Esophagus mucosa (tissue), 1 donor: ENCODE measurements at places on chromosomes 1 and 21. TPM values are rescaled to one million over a fixed set of nuclear protein-coding genes. Genes with fewer than 3 reads are reported as not detected.
A peak's percentile ranks its signal among the peaks of the same experiment; 100 is the strongest.

DNA sequence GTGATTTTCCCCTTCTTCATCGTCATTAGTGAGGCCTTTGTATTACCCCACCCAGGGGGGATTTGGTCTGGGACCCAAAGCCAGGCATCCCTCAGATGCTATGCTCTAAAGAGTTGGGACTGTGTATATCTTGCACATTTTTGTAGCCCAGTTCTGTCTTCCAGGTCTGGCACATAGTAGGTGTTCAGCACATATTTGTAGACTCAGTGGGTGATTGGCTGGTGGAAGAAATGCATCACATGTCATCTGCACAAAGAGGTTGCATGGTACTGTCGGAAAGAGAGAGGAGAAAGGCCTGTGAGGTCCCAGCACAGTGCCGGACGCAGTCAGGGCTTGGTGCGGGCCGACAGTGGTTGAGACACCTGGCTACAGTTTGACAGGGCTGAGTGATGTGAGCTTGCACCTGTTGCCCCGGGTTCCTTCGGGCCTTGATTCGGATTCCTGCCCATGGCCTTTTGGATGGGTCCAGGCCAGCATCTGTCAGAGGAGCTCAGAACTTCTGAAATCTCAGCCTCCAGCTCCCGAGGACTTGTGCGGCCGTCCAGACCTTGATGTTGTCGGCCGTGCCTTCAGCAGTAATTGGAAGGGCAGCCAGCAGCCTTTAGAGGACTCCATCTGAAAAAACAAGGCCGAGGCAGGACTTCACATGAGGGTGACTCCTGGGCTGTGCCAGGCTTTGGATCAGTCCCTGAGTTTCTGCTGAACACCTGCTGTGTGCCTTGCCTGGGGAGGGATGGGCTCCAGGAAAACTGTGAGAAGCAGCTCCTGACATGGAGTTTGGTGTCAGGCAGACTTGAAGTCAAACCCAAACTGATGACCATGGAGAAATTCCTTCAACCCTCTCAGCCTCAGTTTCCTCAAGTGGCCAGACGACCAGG is 40.9 kb upstream of the PADI1 start:
- no peak for ATAC-seq

DNA sequence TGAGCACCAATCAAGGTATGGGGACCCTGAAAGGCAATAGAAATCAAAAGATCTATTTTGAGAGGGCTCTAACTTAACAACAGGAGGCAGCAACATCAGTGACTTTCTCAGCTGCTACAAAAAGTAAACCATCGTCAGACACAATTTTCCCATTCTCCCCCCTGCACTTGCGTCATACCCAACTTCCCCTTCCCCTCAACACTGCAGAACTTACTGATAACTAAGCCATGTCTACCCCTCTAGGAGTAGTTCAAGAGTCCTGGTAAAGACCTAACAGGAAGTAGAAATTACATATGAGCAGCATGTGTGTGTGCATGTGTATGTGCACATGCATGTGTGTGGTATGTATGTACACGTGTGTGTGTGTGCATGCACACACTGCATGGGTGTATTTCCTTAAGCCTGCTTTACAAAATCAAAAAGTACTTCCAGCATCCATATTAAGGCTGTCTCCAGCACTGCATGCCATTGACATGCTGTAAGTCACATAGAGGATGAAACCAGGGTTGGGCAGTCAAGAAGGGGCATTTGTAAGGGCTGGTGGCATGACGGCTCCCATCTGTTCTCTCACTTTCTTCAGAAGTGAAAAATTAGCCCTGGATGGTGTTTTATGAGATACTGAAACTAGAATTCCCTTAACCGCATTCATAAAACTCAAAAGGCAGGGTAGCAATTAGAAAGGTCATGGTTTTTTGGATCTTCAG is 460.1 kb upstream of the RUNX1 start:
- ATAC-seq: no peak

The OR2L5 gene
- total RNA-seq: not detected

DNA sequence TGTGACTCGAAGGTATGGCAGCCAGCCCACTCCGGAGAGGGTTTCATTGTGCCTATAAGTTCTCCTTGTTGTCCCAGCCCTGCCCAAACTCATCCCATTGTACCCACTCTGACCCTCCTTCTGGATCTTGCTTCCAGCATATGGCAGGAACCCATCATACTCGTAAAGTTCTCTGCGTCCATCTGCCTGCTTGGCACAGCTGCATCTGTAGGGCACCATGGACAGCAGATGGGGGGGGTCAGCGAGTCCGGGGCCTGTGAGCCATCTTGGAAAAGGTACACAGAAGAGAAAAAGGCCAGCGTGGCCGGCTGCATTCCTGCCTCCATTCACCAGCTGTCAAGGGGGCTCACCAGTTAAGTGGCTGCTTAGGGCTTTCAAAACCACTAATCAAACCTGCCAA is 94.9 kb upstream of the IGSF21 start:
- no peak for ATAC-seq

DNA sequence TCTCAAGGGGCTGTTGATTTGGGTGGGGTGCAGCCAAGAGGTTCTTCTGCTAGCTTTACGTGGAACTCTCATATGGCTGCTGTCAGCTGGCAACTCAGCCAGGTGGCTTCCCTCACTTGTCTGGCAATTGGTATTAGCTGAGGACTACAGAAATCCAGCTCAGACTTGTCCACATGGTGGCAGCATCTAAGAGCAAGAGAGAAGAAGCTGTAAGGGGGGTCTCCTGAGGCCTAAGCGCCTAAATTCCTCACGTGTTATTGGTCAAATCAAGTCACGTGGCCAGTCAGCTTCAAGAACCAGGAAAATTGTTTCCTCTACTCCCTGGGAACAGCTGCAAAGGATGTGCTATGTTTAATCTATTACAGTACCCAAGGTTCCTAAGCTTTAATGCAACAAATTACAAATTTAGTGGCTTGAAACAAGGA is 4.2 kb upstream of the DYRK3 start:
- no peak for ATAC-seq

- ATAC-seq: peak; percentile 54
Observed at GRCh38 chr1:4655674-4656532, 1.5 kb downstream of the AJAP1 start.

GRCh38 chr1:116318897-116319296 is 54.1 kb upstream of the ATP1A1 start:
- ATAC-seq: no peak

DNA sequence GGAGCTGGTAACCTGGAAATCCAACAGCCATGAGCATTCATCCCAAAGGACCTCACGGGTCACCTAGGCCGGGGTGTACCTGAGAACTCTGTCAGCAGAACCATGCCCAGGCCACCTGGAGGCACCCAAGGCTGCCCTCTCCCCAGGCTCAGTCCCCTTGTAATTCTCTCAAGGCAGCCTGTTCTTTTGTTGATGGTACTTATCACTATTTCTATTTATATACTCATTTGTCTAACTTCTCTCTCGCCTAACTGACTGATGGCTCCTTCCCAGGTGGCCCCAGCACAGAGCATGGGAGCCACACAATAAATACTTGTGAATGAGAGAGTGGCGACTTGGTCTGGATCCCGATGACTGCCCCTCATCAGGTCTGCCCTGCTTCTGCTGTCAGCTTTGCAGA is 16.7 kb downstream of the CASP9 start:
- ATAC-seq: no peak

DNA sequence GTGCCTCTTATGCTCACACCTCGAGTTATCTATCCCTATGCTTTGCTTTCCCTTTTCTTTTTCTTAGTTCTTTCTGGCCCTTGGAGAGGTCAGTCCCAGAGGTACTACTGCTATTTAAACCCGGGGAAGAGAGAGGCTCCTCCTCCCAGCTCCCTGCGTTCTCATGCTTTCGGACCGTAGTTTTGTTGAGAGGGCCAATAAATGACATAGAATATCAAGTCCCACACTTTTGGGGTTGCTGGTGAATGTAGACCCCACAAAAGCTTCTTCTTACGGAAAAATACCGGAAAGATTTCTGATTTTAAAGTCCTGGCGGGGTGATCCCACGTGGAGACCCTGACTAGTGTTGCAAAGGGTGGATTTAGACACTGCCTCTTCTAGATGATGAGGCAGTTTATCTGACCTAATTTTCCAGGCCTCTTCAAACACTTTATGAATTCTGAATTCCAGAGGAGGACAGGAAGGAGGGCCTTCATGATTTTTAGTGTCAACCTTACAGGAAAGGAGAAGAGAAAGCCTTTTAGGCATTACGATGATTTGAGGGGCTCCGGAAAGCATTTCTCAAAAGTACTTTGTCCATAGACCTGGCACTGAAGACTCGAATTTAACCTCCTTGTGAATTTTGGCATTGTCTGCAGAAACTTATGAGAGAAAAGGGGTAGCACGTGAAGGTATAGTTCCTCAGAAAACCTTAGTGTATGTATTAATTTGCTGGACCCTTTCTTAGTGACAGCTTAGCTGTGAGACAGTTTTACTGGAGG is 694 bp downstream of the TMEM167B start:
- peak; percentile 56 for ATAC-seq

DNA sequence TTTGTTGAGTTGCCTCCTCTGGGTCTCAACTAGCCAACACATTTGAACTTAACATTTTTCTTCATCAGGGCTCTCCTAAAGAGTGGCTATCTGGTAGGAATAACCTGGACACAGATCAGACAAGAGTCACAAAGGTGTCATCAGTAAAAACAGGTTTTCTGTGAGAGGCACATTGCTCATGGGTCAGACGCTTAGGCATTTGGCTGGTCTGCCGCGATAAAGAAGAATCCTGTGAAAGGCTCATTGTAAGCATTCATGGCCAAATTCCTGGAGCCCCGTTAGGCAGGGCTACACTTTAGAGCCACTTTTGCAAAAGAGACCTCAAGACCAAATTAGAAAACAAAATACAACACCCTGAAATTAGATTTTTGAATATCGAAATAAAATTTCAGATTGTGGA is 64.2 kb upstream of the PDE4B start:
- ATAC-seq: no peak

DNA sequence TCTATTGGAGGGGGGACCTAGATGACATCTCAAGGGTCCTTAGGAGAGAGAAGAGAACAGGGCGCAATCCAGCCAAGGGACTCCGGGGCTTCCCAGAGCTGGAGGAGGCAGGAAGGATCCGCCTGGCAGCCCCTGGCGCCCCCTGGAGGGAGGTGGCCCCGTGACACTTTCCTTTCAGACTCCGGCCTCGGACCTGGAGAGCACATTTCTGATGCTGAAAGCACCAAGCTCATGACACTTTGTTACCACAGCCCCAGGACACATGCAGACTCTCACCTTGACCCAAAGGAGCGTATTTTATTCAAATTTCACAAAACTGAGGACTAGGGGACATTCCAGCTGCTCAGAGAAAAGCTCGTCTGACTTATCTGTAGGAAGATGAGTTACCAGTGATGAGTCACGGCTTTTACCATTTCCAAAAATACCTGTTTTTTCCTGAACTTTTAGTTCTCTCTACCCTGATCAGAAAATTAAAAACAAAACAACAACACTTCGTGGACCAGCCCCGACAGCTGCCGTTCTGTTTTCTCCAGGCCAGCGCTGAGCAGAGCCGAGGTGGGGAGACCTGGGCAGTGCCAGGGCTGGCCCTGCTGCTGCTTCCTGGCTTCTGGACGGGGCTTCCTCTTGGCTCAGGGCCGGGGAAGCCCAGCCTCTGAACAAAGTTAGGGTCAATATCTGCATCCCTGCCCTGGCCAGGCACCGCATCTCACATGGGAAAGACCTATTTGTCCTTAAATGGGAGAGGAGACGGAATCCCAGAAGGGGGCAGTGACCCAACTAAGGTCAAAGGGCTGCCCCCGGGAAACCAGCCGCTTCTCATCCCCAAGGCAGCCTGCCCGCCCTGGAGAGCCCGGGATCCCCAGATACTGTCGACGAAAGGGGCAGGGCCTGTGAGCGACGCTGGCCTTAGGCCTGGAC is 21.6 kb upstream of the POFUT2 start:
- ATAC-seq: peak; percentile 51

The BTBD19 gene
- total RNA-seq: 2.4 TPM

GRCh38 chr21:21973806-21974205 is 975.6 kb downstream of the NCAM2 start:
- ATAC-seq: no peak

DNA sequence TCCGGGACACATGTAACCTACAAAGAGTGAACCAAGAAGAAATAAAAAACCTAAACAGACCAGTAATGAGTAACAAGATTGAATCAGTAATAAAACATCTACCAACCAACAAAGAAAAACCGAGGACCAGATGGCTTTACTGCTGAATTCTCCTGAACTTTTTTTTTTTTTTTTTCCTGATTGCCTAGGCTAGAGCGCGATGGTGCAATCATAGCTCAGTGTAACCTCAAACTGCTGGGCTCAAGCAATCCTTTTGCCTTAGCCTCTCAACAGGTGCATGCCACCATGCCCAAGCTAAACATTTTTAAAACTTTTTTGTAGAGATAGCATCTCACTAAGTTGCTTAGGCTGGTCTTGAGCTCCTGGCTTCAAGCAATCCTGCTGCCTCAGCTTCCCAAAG is 11.2 kb upstream of the FGGY start:
- ATAC-seq: no peak

DNA sequence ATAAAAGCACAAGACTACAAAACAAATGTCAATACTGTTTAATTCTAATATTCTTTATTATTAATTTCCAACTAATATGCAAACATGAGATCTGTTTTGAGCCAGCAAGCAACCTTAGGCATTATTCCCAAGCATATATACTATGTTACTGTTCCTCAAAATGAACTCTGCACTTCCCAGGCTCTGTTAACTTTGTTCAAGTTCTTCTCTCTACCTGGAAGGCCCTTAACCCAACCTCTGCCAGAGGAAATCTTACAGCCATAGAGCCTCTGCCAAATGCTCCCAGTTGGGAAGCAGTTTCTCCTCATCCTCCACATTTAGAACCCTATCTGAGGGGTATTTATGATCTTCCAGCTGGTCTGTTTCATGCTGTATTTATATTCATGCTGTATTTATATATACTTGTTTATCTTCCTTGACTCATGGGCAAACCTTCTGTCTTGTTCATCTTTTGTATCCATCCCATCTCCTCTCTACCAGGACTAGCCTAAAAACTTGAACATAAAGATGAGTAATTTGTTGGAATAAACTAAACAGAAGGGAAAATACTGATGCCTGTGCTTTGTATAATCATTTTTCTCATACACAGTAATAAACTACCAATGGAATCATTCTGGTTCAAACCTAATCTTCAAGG is 5.3 kb downstream of the IVNS1ABP start:
- ATAC-seq: no peak
